Hematopoietic multipotent progenitor cell treated with erythropoietin and hydrocortisone succinate and interleukin-3 and kit ligand, for 8 days (in vitro differentiated cells): ENCODE measurements at places on chromosomes 13 and 19.

DNA sequence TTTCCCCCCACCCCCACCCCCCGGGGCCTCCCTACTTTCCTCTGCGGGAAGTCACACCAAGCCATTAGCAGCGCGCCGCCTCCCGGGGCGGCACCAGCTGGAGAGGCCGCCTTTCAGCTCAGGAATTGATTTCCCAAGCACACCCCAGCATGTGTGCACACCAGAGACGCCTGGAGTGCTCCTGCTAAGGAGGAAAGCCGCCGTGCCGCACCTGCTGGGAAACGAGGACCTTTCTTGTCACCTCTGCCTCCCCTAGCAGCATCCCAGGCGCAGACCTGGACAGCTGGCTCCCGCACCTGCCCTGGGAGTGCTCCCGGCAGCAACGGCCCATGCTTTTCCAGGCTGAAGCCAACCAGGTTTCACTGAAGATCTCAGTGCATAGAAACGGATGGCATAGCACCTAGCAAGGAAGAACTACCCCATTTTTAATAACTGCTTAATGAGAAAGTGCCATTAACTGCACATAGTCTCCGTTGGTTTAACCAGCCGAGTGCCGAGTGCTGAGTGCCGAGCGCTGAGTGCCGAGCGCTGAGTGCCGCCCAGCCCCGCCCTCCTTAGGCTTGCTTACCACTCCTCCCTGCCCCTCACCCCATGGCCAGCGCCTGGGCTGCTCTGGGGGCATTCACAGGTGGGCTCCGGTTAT, 165.0 kb downstream of the USP12 start:
- peak; percentile 39 for DNase-seq

- no peak for DNase-seq
Measured at GRCh38 chr13:74561155-74561554, 427.0 kb upstream of the KLF12 start.

GRCh38 chr13:94549232-94550061, 46.5 kb downstream of the TGDS start:
- peak; percentile 96 for DNase-seq

DNA sequence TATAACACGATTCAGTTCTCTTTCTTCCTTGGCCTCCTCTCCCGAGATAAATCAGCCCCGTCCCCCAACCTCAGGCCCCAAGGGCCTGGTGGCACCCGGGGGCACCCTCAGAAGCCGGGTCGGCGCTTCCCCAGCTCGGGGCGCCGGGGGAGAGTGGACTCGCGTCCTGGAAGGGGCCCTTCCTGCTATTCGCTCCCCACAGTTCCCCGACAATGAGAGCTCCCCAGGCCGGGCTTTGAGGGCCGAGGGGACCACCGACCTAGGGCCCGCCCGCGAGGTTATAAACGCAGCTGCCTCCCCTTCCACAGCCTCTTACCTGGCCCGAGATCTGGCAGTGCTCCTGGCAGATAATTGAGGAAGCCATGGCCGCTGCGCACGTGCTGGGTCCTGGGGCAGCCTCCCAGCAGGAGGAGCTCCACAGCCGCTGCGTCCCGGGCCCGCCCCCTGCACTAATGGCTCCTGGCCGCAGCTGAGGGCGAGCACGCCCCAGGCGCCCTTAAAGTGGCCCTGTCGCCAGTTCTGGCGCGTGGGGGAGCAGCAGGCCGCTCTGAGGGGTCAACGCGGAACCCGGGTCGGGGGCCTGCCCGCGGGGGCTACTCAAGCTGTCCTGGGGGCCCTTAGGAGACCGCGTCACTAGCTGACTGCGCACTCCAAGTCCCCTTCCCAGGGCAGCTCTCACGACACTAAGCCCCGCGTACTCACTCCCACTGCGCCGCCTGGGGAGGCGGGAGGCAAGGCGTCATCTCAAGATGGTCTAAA, at the start of gene SOHLH2:
Gene SOHLH2, minus strand, starts transcription at position 394 of the 759 bp plus-strand sequence. Its CDS starts 30 bp downstream, at position 364.
- DNase-seq, result no peak

DNA sequence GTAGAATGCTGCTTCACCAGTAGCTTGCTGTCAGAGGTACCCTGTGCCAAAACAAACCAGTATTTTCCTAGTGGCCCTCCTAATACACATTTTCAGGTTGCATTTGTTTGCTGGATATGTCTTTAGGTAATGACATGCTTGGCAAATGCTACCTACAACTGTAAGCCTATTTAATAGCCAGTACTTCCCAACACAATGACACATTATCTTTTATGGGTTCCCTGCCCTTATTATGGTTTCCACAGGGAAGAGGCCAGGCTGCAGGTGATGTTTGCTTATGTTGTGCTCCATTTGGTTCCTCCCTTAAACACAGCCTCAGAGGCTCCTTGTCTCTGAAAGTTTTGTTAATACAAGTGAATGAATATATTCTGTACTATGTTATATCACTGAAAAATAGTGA, 24.7 kb downstream of the FRY start:
- DNase-seq, result no peak

- no peak for DNase-seq
Measured at GRCh38 chr13:40341096-40341471, 325.4 kb downstream of the FOXO1 start.

GRCh38 chr19:38736413-38737280, 7.6 kb downstream of the CAPN12 start:
- DNase-seq, result peak; percentile 43

GRCh38 chr19:10784257-10784656, 51.8 kb downstream of the TMED1 start:
- no peak for DNase-seq

GRCh38 chr13:79401259-79402070, 4.6 kb downstream of the RBM26 start:
- DNase-seq, result no peak

GRCh38 chr13:77779552-77780272, 82.2 kb downstream of the SLAIN1 start:
- peak; percentile 78 for DNase-seq

DNA sequence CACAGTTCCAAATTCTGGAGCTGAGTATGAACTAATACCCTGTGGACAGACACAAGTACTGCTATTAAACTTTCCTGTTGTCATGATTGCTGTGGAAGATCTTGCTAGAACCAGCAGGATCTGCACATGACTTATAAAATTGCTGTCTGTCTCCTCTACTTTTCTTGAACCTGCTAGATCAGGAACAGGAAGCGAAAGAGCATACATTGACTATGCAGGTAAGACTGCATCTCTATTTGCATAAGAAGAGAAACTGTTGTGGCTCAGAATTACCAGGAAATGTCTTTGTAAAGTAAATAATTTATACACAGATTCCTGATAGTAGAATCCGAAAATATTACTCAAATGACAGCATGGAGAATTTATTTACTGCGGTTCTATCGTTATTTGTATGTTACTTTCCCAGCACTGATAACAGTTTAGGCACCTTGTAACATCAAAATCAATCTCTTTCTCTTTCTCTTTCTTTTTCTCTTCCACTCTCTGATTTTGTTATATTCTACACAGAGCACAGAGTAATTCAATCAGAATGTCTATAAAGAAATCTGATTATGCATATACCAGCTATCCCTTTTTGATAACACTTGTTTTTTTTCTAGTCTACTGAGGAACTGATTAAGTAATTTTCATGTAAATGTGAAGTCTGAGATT, 226.5 kb downstream of the MYO16 start:
- DNase-seq, result no peak

DNA sequence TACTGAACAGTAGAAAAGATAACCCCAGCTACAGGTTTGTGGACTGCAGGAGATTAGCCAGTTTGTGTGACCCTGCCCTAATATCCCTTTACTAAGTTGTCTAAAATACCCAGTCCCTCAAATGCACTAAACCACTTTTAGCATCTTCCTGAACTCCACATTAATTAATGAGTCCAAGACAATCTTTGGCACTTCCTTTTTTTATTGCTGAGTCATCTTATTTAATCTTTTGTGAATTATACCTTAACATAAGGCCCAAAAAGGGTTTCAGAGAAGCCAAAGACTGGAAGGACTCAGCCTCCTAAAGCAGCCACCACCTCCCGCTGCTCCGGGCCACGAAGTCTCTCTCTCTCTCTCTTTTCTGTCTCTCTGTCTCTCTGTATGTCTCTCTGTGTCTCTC, 48.8 kb upstream of the PDCD5 start:
- no peak for DNase-seq

- DNase-seq, result peak; percentile 44
Measured at GRCh38 chr19:1651568-1652291, 685 bp downstream of the TCF3 start.

DNA sequence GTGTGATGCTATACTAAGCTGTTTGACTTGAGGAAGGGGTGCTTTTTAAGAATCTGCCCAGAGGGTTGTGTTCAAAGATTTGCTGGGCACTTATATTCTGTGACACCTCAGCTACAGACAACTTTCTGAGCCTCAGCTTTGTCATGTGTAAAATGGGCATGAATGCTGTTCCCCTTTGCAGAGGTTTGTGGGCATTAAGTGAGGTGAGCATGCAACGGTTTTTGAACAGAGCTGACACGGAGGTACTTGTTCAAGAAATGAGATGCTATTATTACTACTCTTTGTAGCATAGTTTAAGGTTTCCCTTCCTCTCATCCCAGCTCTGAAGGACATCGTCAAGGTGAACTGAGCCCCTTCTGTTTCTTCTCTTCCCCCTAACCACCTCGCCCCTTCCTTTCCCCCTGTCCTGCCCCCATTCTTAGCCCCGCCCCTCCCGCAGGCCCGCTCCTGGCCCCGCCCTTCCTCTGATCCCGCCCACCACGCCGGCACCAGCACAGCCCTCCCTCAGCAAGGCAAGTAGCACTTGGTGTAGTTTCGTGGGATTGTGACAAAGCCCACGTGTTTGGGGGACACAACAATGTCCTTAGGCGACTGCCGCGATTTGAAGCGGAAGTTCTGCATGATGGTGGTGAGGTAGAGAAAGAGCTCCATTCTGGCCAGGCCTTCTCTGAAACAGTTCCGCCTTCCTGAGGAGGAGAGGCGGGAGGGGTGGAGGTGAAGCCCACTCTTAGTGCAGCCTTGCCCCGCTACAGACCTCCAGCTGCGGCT, 26.1 kb upstream of the CYP2A7 start:
- DNase-seq, result no peak

GRCh38 chr13:93926425-93926824, 553.1 kb downstream of the DCT start:
- no peak for DNase-seq

- DNase-seq, result no peak
Measured at GRCh38 chr13:27927444-27928352, 7.9 kb downstream of the PDX1 start.

DNA sequence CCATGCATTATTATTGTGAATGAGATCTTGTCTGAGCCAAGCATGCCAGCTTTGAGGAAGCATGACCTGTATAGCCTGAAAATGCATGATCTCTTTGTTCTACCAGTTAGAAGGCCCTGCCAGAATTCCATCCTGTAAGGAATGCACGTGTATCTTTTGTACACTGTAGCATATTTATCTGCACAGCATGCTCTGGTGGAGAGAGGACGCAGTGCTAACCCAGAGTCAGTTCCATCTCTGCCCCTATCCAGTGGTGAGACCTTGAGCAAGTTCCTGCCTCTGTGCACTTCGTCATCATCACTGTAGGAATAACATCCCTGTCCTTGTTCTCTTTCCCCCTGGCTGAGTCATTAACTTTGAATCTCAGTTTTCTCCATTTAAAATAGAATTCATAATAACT, 233.8 kb downstream of the SLC7A1 start:
- DNase-seq, result no peak

- DNase-seq, result no peak
Measured at GRCh38 chr13:103351035-103351828, 285.0 kb upstream of the SLC10A2 start.

GRCh38 chr13:23945612-23946011, 48.3 kb upstream of the C1QTNF9B start:
- DNase-seq, result no peak

DNA sequence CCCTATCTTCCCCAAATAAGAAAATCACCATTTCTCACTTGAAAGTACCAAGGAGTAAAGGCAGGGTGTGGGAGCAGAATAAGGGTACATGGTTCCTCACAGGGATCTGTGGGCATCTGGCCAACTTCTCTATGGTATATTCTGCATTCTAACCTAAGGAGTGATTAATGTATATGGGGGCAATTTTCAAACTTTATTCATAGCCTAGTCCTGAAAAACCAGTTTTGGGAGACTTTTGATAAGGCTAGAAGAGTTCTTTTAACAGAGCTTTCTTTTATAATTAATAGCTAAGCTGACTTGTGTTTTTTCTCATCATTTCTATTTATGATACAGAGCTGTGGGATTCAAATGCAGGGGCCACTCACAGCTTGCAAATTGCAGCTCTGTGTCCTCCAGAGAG, 852 bp downstream of the SCEL start:
- DNase-seq, result no peak

DNA sequence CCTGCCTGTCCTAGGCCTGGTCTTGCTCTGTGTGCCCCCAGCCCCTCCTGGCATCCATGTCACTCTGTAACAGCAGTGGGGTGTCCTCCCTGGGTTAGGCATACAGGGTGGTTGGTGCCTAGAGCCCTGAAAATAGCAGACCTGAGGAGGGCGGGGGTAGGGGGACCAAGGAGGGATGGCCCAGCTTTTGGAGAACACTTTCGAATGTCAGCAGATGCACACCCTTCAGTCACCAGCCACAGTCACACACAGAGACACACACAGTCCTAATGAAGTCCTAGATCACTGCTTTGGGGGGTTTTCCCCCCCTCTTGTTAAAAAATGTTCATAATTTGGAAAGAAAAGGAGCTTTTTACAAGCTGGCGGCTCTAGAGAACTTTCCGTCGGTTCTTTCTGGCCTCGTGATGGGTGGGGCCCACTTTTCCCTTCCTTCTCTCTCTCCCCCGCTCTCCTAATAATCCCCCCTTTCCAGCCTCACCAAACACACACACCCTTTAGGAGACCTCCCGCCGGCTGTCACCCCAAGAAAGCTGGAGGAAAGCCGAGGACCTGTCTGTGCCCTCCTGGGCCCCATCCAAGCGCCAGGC, 47.9 kb downstream of the LYL1 start:
- no peak for DNase-seq

DNA sequence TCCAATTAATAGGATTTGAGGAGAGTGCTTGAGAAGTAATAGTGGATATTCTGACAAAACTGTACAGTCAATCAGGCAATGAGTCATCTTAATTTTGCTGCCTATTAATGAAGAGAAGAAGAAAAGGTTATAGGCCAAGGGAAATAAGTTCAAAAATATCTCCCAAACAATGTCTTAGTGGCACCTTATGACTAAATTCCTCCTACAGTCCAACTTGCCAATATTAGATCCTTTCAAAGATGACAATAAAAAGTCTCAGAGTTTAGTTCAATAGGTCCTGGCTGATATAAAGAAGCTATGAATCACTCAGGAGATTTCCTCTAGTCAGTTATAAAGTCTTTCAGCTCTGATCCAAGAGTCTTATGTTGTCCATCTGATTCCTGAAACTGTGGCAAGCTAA, 27.9 kb downstream of the UGGT2 start:
- DNase-seq, result no peak
